HCT116 (cell line): ENCODE measurements at places on chromosomes 7 and 10.

DNA sequence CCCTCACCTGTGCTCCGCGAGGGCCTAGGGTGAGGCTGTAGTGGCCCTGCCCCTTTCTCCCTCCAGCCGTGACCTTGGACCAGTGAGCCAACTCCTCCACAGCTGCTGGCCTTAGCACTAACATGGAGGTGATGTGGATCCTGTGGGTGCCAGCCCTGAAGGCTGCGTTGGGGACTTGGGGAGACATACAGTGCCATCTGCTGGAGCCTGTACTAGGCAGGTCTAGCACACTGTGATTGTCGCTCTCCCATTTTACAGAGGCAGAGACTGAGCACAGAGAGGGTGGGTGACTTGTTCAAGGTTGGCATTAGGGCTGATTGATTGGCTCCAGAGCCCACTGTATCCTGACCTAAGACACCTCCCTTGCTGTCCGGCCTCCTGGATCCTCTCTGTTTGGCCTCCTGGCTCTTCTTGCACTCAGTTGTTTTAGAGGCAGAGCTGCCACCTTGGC, 37.6 kb downstream of the PRF1 start:
- no peak for DNase-seq

- no peak for DNase-seq
These were observed 196.6 kb downstream of the BBS9 start for GRCh38 chr7:33325754-33326484.

- peak; percentile 87 for DNase-seq
These were observed 226.4 kb upstream of the KLF14 start for GRCh38 chr7:130960208-130960988.

- DNase-seq, result no peak
These were observed 14.7 kb downstream of the COL1A2 start for GRCh38 chr7:94409200-94409948.

- DNase-seq, result no peak
These were observed 78.4 kb upstream of the NANOS1 start for GRCh38 chr10:118950997-118951637.

DNA sequence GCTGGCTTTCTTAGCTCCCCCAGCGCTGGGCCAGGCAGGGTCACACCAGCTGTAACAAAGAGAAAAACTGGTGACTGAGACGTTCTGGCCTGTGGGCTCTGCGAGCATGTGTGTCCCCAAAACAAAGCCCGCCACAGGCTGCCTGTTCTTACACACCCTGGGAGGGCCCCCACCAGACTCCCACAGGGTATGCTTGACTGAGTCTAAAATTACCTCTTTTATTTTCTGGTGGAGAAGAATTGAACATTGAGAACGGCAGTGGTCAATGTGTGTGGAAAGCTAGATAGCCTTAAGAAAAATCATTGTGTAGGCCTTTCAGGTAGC, 808 bp downstream of the C10orf71 start:
- no peak for DNase-seq

DNA sequence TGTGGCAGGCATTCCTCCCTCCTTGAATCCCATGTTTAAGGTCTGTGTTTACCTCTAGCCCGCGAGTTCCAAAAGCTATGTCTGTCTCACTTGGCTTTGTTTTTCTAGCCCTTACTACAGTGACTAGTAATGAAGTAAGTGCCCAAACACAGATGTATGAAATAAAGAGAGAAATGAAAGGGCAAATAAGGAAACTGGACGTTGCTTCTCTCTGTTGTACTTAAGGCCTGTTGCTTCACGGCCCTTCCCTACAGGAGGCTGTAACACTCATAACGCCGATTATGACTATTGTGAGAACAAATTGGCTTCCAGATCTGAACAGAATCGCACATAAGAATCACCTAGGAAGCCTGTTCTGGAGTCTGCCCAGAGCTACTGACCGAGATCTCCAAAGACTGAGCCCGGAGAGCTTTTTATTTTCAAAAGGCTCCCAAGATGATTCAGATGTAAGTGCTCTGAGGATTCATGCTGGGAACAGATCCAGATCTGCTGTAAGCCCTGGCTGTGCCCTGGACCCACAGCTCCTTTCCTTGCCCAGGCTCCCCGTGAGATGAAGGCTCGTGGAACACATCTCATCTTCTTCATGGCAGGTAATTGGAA, 432.6 kb downstream of the SDK1 start:
- no peak for DNase-seq

DNA sequence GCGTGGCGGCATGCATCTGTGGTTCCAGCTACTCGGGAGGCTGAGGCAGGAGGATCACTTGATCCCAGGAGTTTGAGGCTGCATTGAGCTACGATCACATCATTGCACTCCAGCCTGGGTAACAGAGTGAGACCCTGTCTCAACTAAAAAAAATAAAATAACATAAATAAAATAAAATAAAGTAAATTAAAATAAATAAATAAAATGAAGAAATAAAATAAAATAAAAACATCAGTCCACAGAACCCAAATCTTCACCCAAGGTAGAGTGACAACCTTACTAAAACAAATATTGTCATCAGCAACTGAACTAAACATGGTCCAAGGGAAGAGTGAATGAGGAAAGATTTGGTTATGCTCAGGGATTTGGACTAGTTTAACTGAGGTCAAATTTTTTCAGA, 24.8 kb upstream of the OCM2 start:
- no peak for DNase-seq

DNA sequence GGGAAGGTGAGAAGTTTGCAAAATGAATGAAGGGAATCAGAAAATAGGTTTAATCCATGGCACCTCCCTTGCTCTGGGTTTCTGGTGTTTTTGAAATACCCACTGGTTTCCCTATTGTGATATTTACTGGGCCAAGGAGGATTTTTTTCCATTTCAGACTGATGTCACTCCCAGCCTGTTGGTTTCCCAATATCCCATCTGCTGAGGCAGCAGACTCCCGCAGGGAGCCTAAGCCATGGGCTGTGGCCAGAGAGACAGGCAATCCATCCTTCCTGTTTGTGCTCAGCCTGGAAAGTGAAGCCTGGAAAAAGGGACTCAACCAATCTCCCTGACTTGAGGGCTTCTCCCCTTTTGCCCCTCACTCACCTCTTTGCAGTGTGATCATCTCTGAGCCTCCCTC, 22.8 kb downstream of the FAM107B start:
- DNase-seq, result no peak

DNA sequence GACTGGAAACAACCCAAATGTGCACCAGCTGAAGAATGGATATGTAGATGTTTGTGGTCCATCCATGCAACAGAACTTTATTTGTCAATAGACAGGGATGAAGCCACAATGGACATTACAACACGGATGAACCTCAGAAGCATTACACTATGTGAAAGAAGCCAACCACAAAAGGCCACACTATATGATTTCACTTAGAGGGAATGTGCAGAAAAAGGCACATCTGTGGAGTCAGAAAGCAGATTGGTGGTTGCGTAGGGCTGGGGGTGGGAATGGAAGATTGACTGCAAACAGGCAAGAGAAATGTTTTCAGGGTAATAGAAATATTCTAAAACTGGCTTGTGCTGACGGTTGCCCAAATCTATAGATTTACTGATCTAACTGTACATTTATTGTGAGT, 34.3 kb upstream of the WASHC2A start:
- no peak for DNase-seq

GRCh38 chr7:33388332-33388731, 259.0 kb downstream of the BBS9 start:
- DNase-seq, result no peak

DNA sequence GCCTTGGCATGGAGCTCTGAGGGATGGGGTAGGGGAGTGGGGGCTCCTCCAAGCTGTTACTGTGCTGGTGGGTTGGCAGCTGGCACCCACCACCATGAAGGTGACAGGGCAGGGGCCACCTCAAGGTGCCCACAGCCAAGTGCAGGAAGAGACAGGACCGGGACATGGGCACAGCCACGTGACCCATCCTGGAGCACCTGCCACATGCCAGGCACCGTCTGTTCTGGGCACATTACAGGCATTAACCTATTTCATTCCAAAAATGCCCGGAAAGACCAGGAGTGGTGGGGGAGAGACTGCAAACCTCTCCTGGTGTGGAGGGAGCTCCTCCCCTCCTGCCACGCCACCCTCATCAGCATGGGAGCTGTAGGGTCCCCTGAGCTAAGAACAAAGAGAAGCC, 56.7 kb downstream of the CAMK2B start:
- DNase-seq, result no peak

DNA sequence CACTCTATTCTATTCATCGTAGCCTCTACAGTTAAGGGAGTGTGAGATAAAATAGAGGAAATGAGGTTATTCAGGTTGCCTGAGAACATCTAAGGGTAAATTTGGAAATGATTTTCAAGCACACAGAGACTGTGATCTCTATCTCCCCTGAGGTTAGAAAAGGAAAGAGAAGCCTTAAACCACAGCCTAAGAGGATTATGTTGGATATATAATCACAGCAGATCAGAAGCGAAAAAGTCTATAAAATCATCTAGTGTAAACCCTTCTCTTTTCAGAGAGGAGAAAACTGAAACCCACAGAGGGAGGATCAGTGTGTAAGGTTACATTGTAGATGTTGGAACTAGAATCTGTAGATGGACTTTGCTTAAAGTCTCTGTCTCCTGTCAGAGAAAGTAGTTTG, 90.6 kb upstream of the SEMA3E start:
- no peak for DNase-seq

DNA sequence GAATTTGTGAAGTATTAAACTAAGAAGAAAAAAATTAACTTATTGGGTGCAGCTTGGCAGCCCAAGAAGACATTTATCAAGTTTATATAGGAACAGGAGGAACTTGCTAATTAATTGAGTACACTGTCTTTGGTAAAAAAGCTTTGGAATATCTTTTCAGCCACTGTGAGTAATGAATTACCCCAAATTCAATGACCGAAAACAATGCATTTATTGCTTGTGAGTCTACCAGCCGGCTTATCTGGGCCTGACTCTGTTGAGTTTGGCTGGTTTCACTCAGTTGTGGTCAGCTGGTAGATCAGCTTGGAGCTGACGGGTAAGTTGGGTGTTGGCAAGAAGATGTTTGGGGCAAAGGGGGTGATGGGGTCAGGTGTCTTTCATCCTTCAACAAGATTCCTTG, 11.6 kb downstream of the GNG11 start:
- no peak for DNase-seq

DNA sequence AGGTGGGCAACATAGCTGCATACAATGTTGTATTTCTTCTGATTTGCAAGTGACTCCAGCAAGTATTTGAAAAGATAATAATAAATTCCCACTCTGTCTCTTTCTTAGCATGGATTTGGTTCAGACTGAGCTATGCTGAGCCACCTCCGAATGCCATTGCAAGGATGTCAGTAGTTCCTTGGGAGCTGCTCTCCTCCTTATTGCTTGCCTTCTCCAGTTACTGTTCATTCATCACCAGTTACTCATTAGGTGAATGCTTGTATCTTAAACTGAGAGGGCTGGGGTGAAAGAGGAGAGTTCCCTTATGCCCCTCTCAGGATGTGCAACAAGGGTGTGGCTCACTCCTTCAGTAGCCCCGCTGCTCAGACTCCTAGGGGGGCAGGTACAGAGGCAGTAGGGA, 78.4 kb upstream of the PRKAR2B start:
- DNase-seq, result no peak

- no peak for DNase-seq
These were observed 457.7 kb downstream of the IPMK start for GRCh38 chr10:57809961-57810360.

DNA sequence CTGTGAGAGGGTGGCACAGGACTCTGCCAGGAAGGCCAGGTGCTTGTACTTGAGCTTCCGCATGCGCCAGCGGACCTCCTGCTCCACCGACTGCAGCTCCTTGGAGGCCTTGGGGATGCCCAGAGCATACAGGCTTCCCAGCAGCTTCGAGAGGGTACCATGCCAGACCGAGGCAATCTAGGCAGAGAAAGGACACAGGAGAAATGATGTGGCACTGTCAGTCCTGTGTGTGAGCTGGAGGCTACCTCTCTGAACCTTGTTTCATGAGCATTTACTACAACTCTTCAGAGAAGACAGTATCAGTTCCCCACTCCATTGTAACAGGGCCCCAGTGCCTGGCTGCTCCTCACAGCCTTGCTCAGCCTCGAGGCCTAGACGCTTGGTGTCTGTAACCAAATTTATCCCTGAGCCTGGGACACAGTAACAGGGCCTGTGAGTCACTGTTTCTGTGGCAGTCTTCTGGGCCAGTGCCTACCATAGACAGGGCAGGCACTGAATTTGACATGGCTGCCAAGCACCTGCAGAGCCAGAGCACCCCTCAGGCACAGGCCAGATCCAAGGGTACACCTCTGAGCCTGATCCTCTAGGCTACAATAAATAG, 5.8 kb downstream of the TBRG4 start:
- DNase-seq, result no peak

DNA sequence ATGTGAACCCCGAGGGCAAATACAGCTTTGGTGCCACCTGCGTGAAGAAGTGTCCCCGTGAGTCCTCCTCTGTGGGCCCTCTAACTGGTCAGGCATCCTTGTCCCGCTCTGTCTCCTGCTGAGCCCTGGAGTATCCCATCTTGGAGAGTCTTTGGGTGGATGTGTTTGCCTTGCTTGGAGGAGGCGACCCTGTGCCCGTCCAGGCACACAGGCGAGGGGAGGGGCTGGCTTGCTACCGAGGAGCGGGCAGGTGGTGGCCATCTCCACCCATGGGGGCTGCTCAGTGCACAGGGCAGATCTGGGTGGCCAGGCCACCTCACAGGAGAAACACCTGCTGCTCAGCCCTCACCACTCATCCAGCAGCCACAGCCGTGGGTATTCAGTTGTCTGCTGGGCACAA, 135.3 kb downstream of the EGFR start:
- no peak for DNase-seq

GRCh38 chr7:115145512-115145911, 223.6 kb downstream of the MDFIC start:
- no peak for DNase-seq

GRCh38 chr10:132577350-132578003, 39.9 kb downstream of the INPP5A start:
- DNase-seq, result no peak

- DNase-seq, result no peak
These were observed 9.5 kb upstream of the TLX1 start for GRCh38 chr10:101121654-101122031.

DNA sequence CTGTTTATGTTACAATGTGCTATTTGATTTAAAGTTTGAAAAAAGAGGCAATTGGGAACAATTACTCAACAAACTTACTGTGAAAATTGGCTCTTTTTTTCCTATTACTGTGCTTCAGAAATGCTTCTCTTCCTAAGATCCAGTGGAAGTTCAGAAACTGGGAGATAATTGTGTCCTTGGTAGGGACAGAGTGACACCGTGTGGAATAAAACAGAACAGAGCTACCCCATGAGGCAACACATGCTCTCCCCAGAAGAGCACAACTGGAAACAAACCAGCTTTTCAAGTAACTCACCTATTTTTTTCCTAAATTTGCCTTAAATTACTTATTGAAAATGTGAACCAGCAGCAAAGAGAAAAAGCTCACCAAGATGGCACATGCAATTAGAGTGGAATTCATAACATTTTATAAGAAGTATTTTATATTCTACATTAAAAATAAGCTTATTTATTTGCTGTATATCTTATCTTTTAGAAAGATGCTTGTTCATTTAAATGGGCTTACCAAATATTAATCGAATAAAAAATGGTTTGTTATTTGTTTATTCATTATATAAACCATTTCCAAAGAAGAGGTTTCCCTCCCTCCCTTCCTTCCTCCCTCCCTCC, 346.1 kb upstream of the ANKRD30A start:
- no peak for DNase-seq

DNA sequence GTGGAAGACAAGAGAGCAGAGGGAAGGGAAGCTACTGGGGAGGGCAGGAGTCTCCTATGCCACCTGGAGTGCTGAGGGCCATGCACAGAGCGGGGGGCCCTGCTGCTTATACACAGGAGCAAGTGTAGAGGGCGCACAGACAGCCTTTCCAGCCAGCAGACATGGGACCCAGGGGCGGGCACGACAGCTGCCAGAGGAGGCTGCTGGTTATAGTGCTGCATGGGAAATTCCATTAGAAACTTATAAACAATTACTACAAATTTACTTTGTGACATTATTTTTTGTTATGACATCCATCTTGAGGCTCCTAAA, 90.5 kb downstream of the WDFY4 start:
- no peak for DNase-seq
